ENCODE measurements at places on chromosomes 2 and 18.
A peak's percentile ranks its signal among the peaks of the same experiment; 100 is the strongest.

DNA sequence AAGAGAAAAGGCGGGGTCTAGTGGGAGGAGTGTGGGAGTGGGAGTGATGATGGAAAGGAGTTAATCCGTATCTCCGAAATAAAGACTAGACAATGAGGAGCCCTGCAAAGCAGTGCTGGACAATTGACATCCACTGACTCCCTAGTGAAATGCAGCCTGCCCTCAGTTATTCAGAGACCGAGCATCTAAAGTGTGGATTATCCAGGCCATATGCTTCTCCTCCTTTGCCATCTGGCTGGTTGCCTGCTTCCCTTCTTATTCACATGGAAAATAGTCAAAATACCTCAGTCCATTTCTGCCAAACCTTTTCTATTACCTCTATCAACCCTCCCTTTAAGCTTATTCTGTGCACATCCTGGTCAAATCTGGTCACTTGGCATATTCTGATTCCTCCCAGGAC, 288.8 kb upstream of the SIX3 start:
- DNase-seq, result no peak

GRCh38 chr2:224545884-224546644, 39.1 kb downstream of the CUL3 start:
- no peak for DNase-seq

GRCh38 chr2:240996161-240996833, 2.1 kb upstream of the SNED1 start:
- DNase-seq, result no peak

- no peak for DNase-seq
Measured at GRCh38 chr18:52313213-52313612, 26.8 kb upstream of the DCC start.

DNA sequence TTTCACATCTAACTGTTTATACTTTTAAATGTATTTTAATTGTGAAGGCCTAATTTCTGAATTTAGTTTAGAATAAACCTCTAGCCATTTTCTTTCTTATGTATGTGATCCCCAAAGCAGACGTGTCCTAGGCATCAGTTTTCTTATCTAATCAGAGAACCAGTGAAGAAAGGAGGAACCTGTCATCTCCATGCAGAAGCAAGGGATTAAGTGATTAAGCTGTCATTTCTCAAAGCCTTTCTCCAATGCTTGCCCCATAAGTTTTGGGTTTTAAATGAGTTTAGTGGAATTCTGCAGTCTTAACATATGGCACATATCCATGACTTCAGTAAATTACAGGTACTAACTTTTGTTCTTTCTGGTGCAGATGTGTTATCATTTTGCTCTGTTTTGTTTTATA, 190.4 kb downstream of the PLCL1 start:
- DNase-seq, result no peak

DNA sequence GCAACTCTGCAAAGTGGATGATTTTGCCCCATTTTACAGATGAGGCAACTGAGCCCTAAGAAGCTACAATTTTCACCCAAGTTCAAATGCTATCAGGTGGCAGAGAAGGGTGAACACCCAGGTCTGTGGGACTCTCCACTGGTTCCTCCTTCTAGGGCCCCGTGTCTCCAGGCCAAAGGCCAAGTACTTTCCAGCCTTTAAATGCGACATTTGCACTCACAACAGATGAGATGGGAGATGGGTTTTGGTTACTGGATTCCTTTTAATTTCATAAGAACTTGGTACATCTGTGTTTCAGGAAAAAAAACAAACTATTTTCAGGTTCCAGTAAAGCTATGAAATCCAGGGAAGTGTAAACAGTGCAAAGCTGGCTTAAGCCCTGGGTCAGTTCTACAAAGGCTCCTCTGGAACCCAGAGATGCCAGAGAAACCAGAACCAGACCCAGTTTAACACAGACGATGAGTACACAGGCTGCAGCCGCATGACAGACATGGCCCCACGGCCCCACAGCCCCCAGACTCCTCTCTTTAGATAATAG, 361.7 kb downstream of the ANAPC1 start:
- no peak for DNase-seq

GRCh38 chr2:86570059-86570458, 6.8 kb upstream of the CHMP3 start:
- no peak for DNase-seq

DNA sequence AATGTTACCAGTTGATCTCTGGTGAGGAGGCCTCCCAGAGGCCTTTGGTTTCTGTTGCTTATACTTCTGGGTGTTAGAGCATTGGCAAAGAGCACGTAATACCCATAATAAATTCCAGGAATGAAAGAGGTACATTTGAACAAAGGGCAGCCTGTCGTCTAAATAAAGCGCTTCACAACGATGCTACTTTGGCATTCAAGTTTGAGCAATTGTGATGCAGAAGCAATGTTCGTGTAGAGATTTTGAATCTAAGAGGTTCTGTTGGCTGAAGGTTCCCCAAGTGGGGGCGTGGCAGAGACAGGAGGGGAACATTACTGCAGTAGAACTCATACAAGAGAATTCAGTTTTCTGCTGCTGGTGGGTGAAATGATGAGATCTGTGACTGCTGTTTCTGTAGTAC, 27.8 kb downstream of the ZNF532 start:
- DNase-seq, result no peak

- no peak for DNase-seq
Measured at GRCh38 chr2:55903727-55904126, 19.9 kb downstream of the EFEMP1 start.

DNA sequence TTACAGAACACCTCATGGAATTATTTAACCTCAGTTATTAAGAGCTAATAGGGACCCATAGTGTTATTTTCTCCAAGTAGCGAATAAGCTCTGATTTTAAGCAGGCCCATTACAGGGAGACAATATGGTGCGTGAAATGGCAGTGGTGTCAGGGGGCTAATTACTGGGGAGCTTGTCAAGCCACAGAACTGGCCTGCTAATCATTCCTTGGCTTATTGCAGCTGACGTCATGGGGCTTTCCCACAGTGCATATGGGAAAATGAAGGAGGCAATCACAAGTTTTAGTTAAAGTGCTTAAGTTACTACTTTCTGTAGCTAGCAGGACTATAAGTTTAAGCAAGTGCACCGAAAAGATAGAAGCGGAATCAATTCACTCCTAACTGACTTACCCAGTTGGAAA, 262.5 kb downstream of the TGIF1 start:
- no peak for DNase-seq

GRCh38 chr2:178886006-178886405, 78.8 kb upstream of the TTN start:
- no peak for DNase-seq

GRCh38 chr2:136057023-136057801, 60.7 kb downstream of the CXCR4 start:
- peak; percentile 35 for DNase-seq

DNA sequence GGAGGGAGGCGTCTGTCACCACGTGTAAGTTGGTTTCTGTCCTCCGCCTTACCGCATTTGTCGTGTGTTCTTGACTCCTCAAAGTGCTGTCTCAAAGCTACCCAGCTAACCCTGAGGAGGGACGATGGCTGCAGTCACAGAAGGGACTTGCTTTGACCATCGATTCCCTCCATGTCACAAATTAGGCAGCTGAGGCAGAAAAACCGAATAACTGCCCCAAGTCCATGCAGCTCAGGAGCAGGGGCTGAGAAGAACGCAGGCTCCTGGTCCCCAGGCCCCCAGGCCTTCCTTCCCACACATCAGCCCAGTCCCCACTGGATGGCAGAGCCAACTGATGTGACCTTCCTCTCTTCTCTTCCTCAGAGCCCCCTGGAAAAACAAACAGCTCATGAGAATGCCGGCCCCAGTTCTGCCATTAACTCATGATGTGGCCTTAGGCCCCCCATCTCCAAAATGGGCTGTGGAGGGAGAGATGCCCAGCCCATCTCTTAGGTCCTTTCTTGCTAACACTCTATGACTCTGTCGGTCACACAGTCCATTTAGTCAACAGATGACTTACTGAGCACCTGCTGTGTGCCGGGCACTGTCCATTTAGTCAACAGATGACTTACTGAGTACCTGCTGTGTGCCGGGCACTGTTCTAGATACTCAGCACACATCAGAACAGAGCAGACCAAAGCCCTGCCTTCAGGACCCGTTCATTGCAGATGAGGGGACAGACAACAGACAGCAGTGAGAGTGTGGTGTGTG, 19.6 kb downstream of the MTERF4 start:
- DNase-seq, result no peak

DNA sequence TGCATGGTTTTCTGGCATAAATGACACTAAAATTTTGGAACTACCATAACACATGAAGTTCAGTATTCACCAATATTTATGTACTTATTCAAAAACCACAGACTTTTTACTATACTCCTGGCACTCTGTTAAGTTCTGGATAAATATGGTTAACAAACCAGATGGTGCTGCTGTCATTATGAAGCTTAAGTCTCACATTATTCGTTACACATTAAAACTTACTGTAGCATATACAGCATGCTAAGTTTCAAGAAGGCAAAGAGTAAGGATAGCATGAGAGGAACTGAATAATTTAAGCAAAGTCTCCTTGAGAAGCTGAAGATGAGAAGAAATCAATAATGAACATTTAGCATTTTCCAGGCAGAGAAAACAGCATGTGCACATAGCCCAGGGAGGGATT, 929.5 kb downstream of the NRXN1 start:
- DNase-seq, result no peak

DNA sequence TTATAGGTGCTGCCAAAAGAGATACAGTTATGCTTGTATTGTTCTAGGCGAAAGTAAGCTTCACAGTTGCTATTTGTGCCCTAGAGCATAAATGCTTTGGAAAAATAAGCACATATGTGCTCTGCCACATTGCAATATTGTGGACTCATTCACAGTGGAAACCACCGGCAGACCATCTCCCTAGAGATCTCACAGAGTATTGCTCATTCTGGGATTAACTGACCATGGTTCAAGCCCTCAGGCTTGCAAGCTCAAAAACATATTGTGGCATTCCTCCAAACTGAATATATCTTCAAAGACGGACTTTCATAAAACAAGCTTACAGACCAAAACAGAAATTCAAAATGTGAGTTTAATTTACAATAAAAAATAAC, 158.2 kb upstream of the CCDC150 start:
- DNase-seq, result no peak

- no peak for DNase-seq
Measured at GRCh38 chr18:62521593-62521992, 1.2 kb upstream of the ZCCHC2 start.

DNA sequence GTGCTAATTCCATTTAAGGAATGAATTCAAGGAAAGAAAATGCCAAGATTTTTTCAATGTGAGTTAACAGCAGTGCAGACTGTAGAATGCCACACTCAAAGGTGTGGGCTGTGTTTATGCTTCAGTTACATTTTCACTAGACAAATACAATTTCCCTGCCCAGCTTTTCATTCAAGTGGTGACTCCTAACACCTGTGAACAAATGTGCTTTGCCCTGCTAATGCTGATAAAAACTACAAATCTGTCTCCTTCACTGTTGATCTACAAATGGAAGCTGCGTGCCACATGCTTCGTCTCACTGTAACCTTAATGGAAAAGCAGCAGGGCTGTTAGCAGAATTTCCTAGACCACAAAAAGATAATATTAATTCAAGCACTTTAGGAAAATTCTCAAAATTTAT, 19.8 kb upstream of the TCF4 start:
- no peak for DNase-seq

DNA sequence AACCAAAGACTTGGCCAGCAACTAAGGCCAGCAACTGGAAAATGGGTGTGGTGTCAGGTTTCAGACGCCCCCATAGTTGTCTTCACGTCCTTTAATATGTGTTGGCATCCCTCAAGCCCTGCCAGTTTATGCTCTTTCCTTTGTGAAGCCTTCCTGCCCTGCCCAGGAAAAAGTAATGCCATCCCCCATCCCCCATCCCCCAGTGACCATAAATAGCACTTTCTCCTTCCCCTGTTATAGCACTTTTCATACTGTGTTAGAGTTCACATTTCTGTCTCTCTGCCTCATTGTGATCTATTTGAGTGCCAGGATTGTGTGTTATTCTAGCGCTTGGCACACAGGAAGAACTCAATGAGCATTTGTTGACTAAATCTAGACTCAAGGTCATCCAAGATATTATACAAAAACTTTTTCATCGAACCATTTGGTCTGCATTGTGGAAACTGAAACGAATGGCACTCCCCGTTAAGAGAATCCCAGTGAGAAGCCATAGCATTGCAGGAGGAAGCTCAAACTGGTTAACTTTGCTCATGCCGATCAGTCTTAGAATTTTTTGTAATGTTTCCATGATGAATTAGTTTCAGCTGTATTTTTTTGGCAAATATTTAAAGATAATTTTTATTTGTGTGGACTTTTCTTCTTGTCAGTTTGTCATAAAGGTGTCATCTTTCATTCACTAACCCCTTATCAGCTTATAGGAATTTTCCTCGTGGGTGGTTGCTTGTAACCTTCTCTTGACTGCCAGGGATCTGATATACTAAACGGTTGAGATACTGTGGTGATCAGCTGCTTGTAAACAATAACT, 15.7 kb downstream of the CRIM1 start:
- DNase-seq, result no peak

- DNase-seq, result no peak
Measured at GRCh38 chr18:421247-422155, 79.0 kb downstream of the COLEC12 start.

DNA sequence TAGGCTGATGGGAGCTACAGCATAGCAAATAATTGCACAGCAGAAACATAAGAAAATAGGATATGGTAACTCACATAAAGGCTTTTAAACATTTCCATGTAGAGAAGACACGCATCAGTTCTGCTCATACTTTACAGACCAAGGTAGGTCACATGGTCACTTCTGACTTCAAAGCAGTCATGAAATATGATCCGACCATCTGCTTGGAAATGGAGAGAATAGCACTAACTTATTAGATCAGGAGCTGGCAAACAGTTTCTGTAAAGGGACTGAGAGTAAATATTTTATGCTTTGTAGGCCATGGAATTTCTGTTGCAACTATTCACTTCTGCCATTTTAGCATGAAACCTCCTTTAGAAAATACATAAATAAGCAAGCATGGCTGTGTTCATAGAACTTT, 936.6 kb upstream of the FANCL start:
- no peak for DNase-seq

GRCh38 chr2:88600038-88600465, 27.2 kb downstream of the EIF2AK3 start:
- no peak for DNase-seq

DNA sequence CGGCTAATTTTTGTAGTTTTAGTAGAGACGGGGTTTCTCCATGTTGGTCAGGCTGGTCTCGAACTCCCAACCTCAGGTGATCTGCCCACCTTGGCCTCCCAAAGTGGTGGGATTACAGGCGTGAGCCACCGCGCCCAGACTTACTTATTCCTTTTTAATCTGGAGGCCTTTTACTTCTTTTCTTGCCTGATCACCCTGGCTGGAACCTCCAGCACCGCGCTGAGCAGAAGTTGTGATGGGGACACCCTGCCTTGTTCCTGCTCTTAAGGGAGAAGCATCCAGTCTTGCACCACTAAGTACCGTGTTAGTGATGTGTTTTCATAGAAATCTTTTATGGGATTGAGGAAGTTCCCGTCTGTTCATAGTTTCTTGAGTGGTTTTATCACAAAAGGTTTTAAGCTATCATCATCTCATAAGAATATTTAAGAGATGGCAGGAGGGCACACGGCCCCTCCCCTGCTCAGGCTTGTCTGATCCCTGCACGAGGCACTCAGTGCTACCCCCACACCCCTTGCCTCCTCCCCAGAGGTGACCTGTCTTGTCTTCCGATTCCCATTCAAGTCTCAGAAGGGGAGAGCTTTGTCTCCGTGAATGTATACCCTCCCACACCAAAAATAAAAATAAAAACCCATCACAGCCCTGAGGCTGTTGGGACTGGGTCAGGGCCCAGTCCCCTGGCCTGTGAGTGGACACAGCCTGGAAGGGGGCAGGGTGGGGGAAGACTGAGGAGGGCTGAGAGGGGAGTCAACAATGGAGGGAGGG, 65.3 kb upstream of the SMAD7 start:
- DNase-seq, result no peak
